ENCODE measurements at places on chromosomes 7 and 10.

DNA sequence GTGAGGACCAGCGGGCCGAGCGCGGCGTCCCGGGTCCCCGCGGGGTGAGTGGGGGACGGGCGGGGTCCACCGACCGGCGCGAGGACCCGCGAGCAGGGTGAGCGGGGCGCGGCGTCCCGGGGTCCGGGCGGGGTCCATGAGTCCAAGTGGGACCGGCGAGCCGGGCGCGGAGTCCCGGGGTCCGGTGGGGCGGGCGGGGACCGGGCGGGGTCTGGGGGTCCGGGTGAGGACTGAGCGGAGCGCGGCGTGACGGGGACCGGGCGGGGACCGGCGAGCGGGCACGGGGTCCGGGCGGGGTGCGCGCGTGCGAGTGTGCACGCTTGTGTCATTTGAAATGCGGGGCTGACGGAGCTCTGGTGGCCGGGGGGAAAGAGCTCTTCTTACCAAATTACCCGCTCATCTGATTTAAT lies 765 bp downstream of the CELF2 start:
- DNase-seq: no peak

- no peak for DNase-seq
Observed at GRCh38 chr10:75287697-75288096, 51.9 kb upstream of the COMTD1 start.

DNA sequence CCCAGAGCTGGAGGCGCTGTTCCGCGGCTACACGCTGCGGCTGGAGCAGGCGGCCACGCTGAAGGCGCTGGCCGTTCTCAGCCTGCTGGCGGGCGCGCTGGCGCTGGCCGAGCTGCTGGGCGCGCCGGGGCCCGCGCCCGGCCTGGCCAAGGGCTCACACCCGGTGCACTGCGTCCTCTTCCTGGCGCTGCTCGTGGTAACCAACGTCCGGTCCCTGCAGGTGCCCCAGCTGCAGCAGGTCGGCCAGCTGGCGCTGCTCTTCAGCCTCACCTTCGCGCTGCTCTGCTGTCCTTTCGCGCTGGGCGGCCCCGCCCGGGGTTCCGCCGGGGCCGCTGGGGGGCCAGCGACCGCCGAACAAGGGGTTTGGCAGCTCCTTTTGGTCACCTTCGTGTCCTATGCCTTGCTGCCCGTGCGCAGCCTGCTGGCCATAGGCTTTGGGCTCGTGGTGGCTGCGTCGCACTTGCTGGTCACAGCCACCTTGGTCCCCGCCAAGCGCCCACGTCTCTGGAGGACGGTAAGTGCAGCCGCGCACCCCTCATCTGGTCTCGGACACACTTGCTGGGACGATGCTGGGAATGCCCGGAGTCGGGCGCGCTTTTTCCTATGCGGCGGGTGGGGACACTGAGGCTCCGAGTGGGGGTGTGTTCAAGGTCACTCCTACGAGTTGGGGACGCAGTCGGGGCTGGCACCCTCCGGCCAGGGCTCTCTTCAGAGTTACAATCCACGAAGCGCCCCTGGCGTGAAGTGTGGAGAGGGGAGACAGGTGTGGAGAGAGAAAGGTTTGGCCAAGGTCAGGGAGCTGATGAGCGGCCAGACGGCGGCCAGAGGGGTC lies 717 bp downstream of the ADCY1 start:
- no peak for DNase-seq

GRCh38 chr10:131886237-131886636 lies 14.6 kb upstream of the PPP2R2D start:
- no peak for DNase-seq

DNA sequence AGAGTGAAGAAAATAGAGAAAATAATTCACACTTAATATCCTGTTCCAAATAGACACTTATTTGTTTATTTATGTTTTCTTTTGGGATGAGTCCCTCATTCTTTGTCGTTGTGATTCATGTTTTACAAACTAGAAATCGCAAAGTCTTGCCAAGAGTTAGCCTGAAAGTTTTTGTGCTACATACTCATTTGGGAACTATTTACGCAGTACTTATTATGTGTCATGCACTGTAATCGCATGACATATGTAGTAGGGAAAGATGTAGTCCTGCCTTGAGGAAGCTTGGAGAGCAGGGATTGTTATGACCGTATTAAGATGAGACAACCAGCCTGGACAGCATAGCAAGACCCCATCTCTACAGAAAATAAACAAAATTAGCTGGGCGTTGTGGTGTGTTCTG lies 189.3 kb downstream of the ABCA13 start:
- no peak for DNase-seq

- no peak for DNase-seq
Observed at GRCh38 chr10:52479567-52479966, 165.5 kb downstream of the DKK1 start.

GRCh38 chr7:68604541-68604940 lies 993.7 kb upstream of the AUTS2 start:
- no peak for DNase-seq

GRCh38 chr7:23687011-23687410 lies 7.0 kb downstream of the FAM221A start:
- no peak for DNase-seq

DNA sequence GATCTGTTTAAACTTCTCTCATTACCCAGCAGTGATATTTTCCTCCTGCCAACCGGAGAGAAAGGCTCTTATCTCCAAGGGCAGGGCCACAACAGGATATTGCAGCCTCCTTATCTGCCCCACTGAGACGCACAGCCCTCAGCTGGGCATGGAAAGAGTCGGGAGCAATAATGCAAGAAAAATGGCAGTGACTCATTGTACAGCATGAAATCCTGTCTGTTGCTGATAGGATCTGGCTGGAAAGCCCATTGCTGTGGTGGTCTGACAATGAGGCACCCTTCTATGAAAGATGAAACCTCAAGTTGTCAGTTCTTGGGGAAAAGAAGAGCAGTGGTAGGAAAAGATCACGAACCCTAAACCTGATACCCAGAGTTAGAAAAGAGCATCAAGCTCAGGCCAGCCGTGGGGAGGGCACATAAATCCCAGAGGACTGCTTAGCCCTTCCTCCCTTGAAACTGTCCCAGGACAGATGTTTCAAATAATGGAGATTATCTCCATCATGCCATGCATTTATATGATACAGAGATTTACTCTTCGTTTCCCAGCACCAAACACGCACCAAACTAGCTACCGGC lies 47.0 kb upstream of the FIGNL1 start:
- no peak for DNase-seq

- DNase-seq: no peak
Observed at GRCh38 chr7:51126324-51126723, 190.3 kb downstream of the COBL start.

- DNase-seq: no peak
Observed at GRCh38 chr10:24690961-24691512, 32.6 kb downstream of the ARHGAP21 start.

- DNase-seq: no peak
Observed at GRCh38 chr7:7190142-7190541, 7.8 kb downstream of the C1GALT1 start.

GRCh38 chr10:63921908-63922467 lies 400.8 kb downstream of the REEP3 start:
- DNase-seq: no peak

DNA sequence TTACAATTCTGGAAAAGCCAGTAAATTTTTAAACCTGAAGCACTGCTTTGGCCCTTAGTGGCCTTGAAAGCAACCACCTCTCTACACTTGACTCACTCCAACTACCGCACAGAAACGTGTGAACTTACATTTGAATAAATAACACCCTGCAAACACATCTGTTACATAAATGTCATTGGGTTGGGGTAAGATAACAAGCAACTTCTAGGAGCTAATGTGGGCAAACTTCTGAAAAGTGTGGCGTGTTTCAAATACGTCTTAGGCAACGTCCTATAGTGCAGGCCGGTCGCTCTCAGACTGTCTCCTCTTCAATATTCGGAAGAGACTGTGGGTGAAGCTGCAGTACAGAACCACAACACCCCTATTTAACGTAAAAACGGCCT lies 474 bp downstream of the ORC5 start:
- DNase-seq: no peak

- no peak for DNase-seq
Observed at GRCh38 chr10:112533916-112534315, 86.9 kb downstream of the VTI1A start.

- no peak for DNase-seq
Observed at GRCh38 chr10:19605806-19606205, 210.4 kb upstream of the PLXDC2 start.

GRCh38 chr10:4431114-4431863 lies 394.7 kb upstream of the AKR1E2 start:
- peak; percentile 91 for DNase-seq

DNA sequence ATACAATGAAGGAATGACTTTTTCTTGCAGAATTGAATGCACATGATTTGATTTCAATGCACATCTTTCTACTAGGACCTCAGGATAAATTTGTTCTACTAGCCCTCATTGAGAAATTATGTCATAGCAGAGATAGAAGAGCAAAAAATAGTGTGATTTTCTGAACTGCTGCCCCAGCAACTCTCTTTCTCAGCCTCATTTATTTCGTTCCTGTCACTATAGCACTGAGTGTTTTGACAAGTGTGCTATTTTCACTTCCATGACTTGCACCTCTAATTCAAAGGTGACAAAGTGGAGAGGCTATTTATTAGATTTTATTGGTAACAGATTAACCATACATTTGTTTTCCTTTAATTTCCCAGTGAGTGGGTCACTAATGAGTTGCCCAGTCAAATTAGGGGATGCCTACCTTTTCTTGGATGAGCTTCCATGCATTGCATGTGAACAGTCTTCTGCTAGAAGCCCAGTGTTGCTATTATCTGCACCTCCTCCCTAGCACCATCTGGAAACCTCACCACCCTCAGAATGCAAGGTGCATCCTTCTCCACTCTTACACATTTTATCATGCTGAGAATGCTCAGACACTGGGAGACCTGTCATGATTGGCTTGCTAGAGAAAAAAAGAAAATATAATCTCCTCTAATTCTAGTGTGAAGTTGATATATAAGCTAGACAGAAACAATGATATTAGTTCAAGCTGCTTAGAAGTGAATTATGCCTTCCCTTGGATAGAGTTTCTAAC lies 119.6 kb upstream of the CTTNBP2 start:
- DNase-seq: no peak

GRCh38 chr7:155865830-155866525 lies 53.7 kb upstream of the SHH start:
- DNase-seq: no peak

DNA sequence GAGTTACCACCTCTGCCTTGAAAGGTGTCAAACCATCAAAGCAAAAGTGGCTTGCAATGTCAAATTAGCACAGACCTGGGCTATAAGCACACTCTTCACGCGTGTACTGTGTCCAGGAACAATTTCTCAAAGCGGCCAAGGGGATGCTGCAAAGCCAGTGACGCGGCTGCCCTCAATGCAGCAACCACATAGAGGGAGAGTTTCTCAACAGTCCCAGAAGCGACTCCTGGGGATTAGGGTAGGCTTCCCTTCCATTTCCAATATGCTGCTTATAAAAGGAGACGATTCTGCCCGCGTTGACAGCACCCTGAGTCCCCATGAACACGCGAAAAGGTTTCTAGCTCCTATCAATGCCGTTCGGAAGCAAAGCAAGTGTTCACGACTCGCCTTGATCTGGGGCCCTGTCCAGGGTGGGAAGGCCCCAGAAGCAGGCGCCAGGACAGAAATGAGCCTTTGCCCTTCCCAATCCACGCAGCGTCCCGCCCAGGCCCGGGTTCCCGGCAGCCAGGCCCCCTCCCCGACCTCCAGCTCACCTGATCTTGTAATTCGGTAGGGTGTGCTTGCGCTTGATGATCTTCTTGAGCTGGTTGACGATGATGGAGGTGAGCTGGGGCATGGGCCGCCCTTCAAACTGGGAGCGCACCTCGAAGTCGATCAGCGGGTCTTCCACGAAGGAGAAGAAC lies 1.3 kb downstream of the PDZD8 start:
- DNase-seq: no peak

Data from retinal pigment epithelial cell (primary cell).